ENCODE measurements at places on chromosomes 7 and 10. TPM values are rescaled to one million over a fixed set of nuclear protein-coding genes. Genes with fewer than 3 reads are reported as not detected.

RASA4B gene
- polyA plus RNA-seq: 5.8 TPM

ICA1 gene
- polyA plus RNA-seq: 36.8 TPM

PILRB gene
- polyA plus RNA-seq: 18.1 TPM

GRCh38 chr10:35219292-35219691 lies 92.6 kb downstream of the CREM start:
- no peak for DNase-seq

- no peak for DNase-seq
Measured at GRCh38 chr10:122178655-122179054, 92.4 kb upstream of the BTBD16 start.

GRCh38 chr7:26735976-26736600 lies 128.3 kb downstream of the SKAP2 start:
- DNase-seq: no peak

DNA sequence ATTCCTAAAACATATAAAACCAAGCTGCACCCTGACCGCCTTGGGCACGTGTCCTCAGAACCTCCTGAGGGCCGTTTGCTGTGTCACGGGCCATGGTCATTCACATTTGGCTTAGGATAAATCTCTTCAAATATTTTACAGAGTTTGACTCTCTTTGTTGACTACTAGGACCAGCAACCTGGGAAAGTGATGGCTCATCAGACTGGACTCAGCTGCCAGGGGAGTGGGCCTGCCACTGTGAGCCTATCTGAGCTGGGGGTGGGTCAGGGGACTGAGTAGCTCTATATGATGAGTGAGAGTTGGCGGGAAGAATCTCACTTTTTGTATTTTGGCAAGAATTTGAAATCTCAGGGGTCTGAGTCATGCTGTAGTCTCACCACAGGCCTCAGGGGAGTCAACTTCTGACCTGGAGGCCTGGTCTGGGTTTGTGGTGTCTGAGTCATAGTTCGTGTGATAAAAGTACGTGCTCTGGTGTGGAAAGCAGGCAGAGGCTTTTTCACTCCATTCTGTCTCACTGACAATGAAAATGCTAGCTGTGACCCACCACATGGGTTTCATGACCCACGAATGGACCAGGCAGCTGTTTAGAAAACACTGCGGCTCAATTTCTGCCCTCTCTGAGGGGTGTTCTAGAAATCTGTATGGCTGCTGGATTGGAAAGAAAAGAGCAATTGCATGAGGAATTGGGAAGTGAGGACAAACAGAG lies 4.2 kb upstream of the UPP1 start:
- peak; percentile 69 for DNase-seq

PCLO gene
- 1.9 TPM for polyA plus RNA-seq

DNA sequence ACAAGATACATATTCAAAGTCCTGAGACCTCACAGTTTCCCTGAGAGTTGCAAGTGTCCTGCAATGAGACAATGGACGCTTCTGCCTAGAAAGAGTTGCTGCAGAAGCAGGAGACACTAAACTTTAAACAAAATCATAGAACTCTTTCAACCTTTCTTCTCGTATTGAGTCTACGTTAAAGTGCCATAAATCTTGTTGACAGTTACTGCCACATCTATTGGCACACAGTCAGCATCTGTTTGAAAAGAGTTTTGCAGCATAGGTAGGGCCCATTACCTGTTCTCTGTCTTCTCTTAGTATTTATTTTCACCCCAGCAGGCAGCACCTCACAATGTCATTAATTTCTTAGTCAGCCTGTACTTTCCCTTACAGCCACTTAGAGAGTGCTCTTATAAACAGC lies 335.3 kb upstream of the ETV1 start:
- no peak for DNase-seq

GRCh38 chr10:44724415-44725174 lies 186.5 kb upstream of the TMEM72 start:
- DNase-seq: peak; percentile 40

GRCh38 chr10:3213208-3213607 lies 40.6 kb upstream of the PITRM1 start:
- DNase-seq: no peak

NCF1 gene
- polyA plus RNA-seq: 1.1 TPM

GRCh38 chr10:70908406-70909296 lies 20.3 kb upstream of the PCBD1 start:
- peak; percentile 39 for DNase-seq

GRCh38 chr10:78605800-78606350 lies 462.9 kb upstream of the ZMIZ1 start:
- no peak for DNase-seq

DNA sequence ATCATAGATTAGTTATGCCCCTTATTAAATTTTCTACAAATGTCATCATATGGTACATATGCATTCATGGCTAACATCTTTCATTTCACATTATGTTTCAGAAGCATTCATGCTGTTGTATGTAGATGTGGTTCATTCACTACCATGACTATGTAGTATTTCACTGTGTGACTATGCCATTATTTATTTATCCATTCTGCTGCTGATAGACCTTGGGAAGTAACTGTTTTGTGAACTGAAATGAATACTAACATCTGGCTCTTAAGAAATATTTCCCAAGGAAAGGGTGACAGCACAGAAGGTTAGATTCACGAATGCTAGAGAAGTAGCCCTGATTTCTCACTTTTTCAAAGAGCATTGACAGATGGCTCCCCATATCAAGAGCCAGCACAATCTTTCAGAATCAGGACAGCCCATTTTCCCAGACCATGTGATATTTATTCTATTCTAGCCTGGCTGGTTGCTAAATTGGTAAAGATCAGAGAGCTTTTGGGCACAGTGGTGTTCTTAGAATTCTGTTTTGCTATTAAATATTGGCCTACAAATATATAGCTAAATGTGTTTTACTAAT lies 157.4 kb downstream of the DYNC1I1 start:
- DNase-seq: no peak

PDE1C gene
- polyA plus RNA-seq: 23.2 TPM

DNA sequence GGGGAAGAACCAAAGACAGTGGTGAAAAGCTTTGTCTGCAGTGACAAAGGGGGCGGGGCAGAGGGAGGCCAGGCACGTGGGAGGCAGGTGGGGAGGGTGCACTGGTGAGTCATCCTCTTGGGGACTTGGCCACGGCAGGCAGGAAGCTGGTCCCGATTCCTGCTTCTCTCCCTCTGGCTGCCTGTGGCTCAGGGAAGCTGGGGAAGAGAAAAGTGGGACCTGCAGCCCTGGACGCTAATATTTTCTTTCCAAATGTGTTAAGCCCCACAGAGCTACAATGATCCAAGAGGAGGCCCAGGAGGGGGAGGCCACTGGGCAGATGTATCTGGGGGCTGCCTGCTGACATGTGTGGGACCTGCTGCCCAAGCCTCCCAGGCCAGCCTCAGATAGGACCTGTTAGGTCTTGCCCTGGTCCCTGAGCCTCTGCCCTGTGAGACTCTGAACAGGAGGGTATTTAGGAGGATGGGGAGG lies 231.8 kb downstream of the KCNMA1 start:
- DNase-seq: peak; percentile 65

DNA sequence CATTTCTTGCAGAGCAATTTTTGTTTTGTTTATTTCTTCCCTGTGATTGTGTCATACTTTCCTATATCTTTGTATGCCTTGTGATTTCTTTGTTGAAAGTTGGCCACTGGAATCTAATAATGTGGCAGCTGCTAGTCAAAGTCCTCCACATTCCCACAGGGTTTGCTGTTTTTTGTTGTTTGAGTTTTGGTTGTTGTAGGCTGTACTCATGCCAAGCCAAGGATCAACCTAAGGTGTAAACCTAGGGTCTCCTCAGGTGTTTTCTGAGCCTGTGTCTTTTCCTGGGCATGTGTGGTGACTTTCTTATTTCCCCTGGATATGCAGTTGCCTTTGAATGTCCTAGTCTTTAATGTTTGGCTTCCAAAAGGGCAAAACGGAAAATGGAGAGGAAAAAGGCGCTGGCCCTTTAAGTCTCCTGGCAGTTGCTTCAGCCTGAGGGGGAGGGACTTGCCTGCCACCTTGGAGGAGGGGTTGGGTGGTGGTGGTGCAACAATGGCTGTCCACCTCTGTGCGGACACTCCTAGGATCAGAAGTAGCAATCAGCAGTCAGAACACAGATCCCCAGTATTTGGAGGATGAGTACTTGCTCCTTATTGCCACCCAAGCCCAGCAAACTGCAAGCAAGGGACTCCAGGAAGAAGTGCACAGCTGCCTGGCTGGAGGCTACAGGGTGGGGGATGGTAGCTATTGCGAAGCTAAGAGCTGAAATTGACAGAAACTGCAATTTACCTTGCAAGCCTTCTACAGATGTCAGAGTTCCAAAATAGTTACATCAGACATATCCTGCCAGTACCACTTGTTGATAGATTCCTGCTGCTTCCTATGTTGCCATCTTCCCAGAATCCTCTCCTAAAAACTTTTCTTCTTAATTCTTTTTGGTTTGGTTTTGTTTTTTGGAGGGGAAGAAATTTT lies 5.6 kb upstream of the ZNF518A start:
- DNase-seq: peak; percentile 39

CTTNBP2 gene
- 2.0 TPM for polyA plus RNA-seq

DNA sequence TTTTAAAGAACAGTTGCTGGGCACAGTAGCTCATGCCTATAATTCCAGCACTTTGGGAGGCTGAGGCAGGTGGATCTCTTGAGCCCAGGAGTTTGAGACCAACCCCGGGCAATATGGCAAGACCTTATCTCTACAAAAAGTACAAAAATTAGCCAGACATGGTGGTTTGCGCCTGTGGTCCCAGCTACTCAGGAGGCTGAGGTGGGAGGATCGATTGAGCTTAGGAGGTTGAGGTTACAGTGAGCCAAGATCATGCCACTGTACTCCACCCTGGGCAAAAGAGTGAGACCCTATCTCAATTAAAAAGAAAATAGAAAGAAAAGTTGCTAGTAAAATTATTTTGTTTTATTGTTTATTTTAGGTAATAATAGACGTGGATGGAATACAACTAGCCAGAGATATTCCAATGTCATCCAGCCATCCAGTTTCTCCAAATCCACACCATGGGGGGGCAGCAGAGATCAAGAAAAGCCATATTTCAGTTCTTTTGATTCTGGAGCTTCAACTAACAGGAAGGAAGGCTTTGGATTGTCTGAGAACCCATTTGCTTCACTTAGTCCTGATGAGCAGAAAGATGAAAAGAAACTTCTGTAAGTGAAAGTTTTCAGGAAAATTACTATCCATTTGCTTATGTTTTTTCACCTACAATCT lies 3.0 kb downstream of the NUP42 start:
- DNase-seq: no peak

DNA sequence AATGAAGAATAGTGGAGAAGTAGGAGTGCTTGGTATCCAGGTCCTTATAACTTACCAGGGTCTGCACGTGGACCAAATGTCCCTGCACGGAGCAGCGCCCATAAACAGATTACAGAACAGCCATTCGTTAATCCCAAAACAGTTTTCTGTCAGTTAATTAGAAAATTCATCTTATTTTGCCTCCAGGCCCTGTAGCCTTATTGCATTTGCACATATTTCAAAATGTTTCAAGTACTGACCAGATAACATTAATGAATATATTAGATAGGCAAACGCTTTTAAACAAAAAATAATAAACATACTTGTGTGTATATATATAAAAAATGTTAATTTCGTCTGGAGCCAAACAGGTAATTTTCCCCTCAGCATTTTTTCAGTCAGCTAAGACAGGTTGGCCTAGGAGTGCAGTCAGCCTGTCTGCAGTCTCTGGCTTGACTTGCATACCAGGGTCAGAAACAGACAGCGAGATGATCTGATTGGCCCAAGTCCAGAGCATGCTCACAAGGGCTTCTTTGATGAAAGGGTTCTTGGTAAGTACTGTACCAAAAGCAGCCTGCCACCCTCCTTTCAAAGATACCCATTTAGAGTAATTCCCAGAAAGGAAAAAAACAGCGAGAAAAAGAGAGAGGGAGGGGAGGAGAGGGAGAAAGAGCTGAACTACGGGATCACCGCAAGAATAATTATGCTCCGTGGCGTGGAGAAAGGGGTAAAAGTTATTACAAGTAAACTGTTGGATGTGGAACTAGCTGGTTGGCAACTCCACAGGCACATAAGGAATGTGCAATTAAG lies 194.4 kb upstream of the TCF7L2 start:
- DNase-seq: no peak

SLC16A12 gene
- 2.7 TPM for polyA plus RNA-seq

PRLHR gene
- not detected for polyA plus RNA-seq

- no peak for DNase-seq
Measured at GRCh38 chr10:42989481-42989921, 87.4 kb upstream of the RET start.

GRCh38 chr7:98655611-98656010 lies 38.5 kb downstream of the NPTX2 start:
- DNase-seq: no peak

NPC1L1 gene
- polyA plus RNA-seq: 0.05 TPM

DNA sequence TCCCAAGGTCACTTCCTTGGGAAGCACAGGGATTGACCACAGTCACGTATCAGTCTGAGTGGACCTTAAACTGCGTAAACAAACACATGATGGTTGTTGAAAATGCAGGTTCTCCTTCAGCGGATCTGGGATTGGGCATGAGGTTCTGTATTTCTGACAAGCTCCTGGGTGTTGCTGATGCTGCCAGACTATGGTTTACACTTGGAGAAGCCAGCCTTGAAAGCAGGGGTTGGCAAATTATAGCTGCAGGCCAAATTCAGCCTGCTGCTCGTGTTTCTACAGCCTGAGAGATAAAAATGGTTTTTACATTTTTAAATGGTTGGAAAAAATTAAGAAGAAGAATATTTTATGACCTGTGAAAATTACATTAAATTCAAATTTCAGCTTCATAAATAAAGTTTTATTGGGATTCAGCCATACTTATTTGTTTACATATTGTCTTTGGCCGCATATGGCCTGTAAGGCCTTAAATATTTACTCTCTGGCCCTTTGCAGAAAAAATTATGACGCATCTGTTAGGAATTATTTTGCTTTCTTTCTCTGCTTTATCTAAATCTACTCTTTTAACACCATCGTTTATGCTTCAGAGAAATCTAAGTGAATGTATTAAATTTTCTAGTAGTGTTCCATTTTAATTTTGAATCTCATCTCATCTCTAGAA lies 109.6 kb downstream of the SH2D4B start:
- DNase-seq: no peak

MYO1G gene
- 0.70 TPM for polyA plus RNA-seq

Measured in right cardiac atrium (tissue), 5 donors.